Endothelial cell (in vitro differentiated cells): ENCODE measurements at places on chromosomes 16 and 17.
A peak's percentile ranks its signal among the peaks of the same experiment; 100 is the strongest.

DNA sequence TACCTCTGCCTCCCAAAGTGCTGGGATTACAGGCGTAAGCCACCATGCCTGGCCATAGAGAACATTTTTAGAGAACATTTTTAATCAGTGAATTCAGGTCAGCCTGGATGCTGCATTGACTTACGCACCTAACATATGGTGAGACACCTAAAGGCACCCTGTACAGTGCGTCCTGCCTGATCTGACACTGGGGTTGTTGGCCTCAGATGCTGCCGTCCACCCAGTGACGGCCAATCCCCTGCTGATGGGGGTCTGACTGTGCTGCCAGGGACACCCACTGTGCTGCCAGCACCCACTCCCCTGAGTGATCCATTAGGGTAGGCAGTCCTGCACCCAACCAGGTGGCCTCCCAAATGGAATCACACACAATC, 38.5 kb downstream of the WNT3 start:
- DNase-seq = no peak

DNA sequence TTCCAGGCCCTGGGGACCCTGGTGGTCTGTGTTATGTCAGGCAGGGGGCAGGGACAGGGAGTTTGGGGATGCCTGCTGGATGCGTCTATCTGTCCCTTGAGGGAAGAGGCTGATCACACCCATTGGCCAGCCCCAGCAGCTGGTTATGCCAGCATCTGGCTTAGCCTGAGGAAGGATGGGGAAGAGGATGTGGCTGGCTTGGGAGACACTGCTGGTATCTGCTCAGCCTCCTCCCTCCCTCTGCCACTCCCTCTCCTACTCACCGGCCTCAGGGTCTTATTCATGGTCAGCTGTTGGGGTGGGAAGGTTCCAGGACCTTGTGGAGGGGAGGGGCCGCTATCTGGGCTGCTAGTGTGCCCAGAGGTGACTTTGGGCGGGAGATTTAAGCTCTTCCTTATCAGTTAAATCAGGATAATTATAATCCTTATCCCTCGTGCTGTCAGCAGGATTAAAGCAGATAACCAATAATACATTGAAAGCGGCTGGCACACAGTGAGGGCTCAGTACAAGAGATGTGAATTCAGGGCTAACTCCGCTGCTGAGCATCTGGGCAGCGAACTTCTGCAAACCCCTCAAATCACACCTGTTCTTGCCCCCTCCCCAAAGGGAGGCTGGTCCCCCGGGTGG, 36.0 kb upstream of the MLKL start:
- DNase-seq = no peak

- no peak for DNase-seq
Measured at GRCh38 chr16:8310816-8311215, 279.5 kb downstream of the TMEM114 start.

- no peak for DNase-seq
Measured at GRCh38 chr16:74951206-74951605, 33.7 kb downstream of the WDR59 start.

DNA sequence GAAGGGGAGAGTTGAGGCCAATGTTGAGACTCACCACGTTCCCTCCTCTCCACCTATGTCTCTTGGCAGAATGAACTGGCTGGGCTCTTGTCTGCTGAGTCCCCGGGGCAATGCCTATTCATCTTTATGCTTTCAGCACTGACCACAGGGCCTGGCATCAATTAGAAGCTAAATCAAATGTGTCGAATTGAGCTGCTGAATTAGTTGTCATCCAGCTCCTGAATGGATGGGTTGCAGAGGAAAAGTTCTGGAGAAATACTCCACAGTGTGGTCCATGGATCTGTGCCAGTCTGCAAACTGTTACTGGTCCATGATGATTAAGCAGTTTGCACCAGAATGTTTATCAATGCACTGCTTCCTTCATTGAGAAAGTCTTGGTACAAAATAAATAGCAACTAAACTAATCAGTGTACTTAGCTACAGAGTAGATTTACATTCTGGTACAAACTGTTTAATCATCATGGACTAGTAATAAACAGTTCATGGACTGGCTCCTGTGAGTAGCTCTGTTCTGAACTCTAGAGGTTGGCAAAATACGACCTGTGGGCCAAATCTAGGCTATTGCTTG, 4.6 kb downstream of the CNGB1 start:
- DNase-seq = no peak

- DNase-seq = no peak
Measured at GRCh38 chr16:27269300-27270150, 953 bp upstream of the NSMCE1 start.

DNA sequence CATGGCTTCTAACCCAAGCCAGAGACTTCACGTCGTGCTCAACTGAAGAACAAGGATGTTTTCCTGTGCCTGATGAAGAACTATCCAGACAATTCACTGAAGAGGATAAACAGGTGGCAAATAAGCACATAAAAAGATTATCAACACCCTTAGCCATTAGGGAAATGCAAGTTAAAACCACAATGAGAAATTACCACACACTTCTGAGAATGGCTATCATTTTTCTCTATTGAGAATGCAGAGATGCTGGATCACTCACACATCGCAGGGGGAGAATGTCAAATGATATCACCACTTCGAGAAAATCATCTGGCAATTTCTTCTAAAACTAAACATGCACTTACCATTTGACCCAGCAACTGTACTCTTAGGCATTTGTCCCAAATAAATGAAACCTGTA, 162.8 kb downstream of the IRX3 start:
- DNase-seq = no peak

DNA sequence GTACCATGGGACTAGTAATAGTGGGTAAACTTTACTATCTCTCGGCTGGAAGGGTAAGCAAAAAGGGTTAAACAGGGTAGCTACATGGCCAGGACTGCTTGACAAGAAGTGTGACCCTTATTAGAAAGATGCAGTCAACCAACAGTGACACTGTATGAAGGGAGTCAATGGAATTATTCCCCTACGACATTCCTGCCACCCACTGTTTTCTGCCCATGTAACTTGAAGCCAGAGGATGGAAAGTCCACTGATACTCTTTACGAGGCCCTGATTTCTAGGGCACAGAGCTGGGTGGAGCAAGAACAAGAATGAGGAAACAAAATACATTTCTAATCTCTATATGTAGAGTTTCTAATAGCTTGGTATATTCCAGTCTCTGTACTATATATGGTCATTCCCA, 1102.5 kb downstream of the CDH11 start:
- no peak for DNase-seq

GRCh38 chr17:47744168-47745036, 11.4 kb downstream of the TBX21 start:
- no peak for DNase-seq

- no peak for DNase-seq
Measured at GRCh38 chr17:14792746-14793145, 472.4 kb downstream of the PMP22 start.

DNA sequence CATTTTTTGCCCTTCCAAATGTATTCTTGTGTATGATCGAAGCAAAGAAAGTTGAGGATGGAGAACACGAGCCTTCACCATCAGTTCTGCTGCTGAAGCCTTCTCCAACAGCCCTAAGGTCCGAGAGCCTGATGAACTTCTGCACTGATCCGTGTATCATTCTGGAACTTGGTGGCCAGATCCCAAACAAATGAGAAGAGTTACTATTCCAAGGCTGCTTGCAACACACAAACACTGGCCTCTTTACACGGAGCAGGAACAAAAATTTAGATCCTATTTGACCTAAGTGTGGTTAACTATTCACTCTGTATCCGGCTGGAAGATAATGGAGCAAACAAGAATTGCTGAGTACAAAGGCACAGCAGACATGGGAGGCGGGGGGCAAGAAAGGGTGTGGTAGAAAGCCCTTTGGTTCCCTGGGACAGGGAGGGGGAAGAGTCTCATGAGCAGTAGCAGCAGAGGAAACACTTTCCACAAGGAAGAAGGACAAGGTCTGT, 282.9 kb downstream of the SOX9 start:
- DNase-seq = no peak

- no peak for DNase-seq
Measured at GRCh38 chr17:82018152-82018988, 4.3 kb downstream of the CENPX start.

GRCh38 chr17:80855948-80856862, 135.4 kb upstream of the CHMP6 start:
- DNase-seq = no peak

- no peak for DNase-seq
Measured at GRCh38 chr17:48841395-48841831, 10.6 kb downstream of the CALCOCO2 start.

DNA sequence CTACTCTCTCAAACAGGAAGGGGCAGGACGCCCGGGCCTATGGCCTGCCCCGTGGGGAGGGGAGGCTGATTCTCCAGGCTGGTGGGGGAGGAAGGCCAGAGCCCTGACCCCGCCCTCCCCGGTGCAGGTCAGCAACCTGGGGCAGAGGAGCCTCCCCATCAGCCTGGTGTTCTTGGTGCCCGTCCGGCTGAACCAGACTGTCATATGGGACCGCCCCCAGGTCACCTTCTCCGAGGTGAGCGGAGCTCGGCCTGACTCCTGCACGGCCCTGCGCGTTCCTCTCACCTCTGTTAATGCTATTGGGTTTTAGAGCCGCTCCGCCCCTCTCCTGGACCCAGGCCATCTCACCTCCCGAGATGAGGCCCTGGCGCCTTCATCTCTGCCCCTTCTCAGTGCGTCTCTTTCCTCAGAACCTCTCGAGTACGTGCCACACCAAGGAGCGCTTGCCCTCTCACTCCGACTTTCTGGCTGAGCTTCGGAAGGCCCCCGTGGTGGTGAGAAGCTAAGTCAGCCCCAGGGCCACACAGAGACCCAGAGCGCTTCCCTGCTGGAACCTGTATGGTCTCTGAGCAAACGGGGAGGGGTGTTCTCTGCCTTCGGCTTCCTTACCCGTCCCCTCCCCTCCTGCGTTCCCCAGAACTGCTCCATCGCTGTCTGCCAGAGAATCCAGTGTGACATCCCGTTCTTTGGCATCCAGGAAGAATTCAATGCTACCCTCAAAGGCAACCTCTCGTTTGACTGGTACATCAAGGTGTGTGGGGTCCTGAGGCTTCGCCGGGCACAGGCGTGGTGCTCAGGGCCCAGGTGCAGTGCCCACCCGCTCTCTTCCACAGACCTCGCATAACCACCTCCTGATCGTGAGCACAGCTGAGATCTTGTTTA, 25.1 kb upstream of the ITGAX start:
- DNase-seq = no peak

DNA sequence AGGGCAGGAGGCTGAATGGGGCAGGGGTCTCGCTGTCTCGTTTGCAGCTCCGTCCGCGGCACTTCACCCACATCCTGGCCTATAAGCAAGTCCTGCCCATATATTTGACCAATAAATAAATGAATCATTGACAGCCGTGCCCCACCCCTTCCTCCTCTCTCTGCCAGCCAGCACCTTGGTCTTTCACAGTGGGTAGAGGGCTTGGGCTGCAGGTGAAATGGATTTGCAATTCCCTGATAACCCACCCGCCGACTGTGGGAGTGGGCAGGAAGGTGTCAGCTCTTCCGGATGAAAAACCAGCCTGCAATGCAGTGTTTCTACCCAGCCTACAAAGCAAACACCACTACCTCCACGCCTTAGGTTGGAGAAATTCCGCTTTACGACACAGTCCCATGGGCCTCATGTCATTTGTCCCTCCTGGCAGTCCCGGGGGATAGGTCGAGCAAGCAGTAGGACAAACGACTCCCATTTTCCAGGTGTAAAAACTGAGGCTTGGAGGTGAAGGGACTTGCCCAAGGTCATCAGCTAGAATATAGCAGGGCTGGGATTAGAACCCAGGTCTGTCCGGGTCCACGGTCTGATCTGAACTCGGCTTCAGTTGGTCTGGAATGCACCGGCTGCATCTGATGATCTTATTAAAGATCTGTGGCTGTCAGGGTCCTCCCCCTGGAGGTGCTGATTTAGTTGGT, 79.0 kb downstream of the ABCC1 start:
- DNase-seq = no peak

- DNase-seq = peak; percentile 34
Measured at GRCh38 chr16:69329369-69330285, 761 bp downstream of the PDF start.

DNA sequence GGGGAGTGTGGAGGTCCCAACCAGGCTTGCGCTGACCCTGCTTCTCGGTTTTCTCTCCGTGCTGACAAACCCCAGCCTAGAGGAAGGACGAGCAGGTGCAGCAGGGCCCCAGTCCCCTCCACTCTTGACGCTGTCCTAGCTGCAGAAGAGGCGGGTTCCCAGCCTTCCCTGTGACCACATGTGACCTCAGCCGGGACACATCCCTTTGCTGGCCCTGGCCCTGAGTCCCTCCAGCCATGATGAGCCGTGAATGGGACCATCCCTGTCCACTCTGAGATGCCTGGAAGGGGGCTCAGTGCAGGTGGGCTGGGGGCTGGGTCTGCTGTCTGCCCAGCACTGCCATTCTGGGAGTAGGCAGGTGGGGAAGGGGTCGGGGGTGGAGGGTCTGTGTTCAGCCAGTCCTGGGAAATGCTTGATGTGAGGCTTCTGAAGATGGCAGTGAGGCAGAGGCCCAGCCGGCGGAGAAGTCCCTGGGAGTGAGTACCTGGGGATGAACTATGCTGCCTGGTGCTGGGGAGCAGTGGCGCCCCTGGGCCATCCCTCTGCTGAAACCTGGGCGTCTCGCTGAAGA, 1.9 kb upstream of the TUBB3 start:
- DNase-seq = no peak

DNA sequence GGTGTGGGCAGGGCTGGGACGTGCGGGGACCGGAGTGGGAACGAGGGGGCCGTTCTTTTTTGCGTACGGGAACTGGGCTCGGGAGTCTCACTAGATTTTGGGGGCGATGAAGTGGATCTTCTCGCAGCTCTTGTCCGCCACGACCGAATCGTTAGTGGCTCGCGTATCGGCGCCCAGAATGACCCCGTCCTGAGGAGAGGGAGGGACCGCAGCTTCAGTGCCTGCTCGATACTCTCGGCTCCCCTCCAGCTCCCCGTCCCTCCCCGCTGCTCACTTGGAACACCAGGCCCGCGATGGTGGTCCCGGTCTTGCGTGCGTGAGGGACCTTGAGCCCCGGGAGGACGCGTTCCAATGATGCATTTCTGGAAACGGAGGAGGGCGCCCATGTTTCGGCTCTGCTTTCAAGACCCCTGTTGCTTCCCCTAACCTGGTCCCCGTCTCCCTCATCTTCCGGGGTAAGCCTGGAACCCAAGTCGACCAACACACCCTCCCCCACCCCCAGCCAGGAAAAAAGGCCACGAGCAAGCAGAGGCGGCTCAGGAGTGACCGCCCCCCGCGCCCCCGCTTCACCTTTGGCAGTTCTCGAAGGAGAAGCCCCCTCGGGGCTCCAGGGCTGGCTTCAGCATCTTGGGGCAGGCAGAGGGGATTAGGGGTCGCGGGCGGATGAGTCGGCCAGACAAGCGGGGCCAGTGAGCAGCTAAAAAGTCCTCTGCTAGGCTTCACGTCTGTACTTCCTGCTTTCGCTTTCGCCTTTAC, at the start of gene PSMB10:
TSS of gene PSMB10 (minus strand) at position 727 of the 756 bp plus-strand sequence. CDS start at position 626, 101 bp downstream.
- DNase-seq = peak; percentile 30
